ENCODE measurements at places on chromosomes 7 and 10.
A peak's percentile ranks its signal among the peaks of the same experiment; 100 is the strongest.

DNA sequence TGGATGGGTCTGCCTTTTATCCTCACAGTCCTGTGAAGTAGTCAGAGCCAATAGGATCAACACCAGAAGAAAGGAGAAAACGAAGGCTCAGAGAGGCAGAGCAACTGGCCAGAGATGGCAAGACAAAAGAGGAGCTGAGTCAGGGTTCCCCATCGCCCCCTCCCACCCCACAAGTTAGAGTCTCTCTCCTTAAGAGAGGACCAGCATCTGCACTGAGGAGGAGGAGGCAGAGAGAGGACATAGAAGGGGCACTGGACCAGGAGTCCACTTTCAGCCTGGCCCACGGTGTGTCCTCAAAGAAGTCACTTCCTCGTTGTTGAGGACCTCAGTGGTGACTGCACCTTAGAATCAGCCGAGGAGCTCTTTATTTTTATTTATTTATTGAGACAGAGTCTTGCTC, 11.6 kb downstream of the SPOCK2 start:
- peak; percentile 35 for DNase-seq

GRCh38 chr10:26685441-26685840, 12.1 kb upstream of the PDSS1 start:
- DNase-seq = no peak

DNA sequence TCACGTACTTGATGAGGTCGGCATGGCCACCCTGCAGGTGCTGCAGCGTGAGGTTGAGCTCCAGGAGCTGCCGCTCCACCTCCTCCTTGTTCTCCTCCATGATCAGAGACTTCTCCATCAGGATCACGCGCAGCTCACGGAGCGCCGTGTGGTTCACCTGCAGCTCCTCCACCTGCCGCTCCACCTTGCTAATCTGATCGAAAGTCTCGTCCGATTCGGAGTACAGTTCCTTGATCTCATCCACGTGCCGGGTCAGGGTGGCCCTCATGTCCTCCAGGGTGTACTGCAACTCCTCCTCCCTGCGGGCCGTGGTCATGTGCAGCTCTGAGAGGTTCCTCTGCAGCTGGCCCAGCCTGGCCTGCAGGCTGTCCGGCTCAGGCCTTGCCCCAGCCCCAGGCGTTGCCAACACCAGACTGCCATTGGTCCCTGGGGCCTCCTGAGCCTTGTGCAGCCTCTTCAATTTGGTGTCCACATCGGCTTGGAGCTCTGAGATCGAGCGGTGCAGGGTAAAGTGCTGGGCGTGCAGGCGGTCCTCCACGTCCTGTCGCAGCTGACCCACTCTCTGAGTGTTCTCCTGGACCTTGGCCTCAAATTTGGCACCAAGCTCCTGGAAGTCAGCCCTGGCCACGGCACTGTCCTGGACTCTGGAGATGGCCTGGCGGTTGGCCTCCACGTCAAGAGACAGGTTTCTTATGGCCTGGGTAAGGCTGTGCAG, 13.9 kb downstream of the MMRN2 start:
- DNase-seq = no peak

DNA sequence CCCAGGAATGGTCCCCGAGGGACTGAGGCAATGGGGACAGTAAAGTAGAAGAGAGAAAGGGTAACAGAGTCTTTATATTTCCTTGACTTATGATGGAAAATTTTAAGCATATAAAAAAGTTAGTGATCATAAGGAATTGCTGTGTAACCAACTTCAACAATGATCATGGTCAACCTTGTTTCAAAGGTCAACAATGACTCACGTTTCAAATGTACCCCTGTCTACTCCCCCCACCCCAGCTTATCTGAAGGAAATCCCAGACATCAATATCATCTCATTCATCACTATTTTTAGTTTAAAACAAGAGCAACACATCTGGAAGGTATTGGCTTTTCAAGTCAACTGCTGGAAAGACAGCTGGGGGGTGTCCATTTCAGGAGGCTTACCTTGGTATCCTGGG, 92.9 kb downstream of the SMURF1 start:
- DNase-seq = no peak

Measured in posterior vena cava (tissue), 2 donors.